ENCODE measurements at places on chromosomes 4 and X. TPM values are rescaled to one million over a fixed set of nuclear protein-coding genes. Genes with fewer than 3 reads are reported as not detected.

TLR6 gene
- total RNA-seq, result 4.0 TPM

TMEM35A gene
- 0.45 TPM for total RNA-seq

AR gene
- 9.7 TPM for total RNA-seq

TEC gene
- total RNA-seq, result 6.8 TPM

DNA sequence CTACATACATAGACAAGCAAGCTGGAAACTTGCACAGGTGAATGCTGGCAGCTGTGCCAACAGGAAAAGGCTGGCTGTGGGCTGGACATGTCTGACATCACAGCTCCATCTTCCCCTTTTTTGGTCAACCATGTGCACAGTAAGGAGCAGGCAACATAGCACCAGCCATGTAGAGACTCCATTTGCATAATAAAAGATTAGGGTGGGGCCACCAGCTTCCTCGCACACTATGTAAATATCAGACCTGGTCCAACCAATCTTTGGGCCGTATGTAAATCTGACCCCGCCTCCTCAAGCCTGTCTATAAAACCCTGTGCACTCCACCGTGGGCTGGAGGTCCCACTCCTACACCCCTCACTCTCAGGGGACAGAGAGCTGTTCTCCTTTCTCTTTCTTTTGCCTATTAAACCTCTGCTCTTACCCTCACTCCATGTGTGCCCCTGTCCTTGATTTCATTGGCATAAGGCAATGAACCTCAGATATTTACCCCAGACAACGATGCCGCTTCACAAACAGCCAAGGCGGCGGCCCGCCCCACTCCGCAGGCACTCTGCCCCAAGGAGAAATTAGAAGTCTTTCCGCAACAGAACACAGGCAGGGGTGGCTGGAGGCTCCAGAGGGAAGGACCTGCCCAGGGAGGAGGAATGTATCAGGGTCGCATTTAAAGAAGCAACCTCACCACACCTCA, 862.2 kb downstream of the TRIML1 start:
- no peak for DNase-seq

- no peak for DNase-seq
Measured at GRCh38 chr4:108979759-108980158, 216.9 kb upstream of the ETNPPL start.

CXCL5 gene
- not detected for total RNA-seq

GRCh38 chrX:65821721-65822496, 154.5 kb downstream of the MSN start:
- no peak for DNase-seq

FOXO4 gene
- 23.3 TPM for total RNA-seq

DNAAF6 gene
- total RNA-seq, result not detected

DNA sequence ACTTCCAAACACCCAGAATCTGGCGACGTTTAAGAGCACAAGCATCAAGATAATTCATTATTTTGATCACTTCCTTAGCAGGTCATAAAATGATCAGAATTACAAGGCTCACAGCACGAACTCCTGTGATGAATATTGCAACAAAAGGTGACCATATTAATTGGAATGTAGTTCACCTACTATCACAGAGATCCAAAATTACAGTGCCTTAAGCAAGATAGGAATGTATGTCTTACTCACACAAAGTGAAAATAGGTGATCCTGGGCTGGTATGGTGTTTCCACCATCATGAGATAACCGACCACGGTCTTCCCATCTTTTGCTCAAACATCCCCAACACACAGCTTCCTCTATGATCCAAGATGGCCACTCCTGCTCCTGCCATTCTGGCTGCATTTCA, 131.2 kb downstream of the SCFD2 start:
- no peak for DNase-seq

DNA sequence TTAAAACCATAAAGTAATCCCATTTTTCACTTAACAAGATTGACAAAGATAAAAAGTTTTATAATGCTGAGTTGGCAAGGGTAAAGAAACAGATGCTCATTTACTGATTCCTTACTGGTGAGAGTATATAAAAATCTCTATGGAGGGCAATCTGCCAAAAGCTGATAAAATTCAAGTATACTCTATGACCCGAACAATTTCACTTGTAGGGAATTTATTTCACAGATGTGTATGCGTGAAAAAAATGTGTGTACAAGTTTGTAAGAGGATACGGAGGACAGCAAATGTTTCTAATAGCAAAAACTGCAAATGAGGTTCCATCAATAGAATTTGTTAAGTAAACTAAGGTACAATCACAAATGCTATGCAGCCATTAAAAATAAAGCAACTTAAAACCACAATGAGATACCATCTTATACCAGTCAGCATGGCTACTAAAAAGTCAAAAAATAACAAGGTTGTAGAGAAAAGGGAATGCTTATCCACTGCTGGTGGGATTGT, 23.4 kb downstream of the DHX15 start:
- DNase-seq, result no peak

GPC4 gene
- 7.2 TPM for total RNA-seq

Data from lower leg skin (tissue), 4 donors.